GM12891 (cell line): ENCODE measurements at places on chromosomes 13 and 19.

DNA sequence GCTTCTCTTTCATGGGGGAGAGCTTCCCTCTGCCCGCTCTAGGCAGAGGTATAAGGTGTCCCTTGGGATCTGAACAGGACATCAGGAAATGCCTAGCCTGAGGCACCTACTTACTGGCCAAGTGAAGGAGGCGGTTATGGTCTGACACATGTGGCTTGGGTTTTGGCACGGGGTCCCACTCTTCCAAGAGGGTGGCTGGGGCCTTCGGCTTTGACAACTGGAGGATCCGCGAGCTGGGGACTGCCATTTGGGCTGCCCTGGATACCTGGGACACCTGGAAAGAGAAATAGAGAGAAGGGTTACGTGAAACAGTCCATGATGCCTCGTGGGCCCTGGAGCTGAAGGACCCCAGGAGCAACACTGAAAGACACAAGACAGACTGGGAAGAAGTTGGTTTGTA is 22.4 kb upstream of the MIER2 start:
- DNase-seq, result no peak

GRCh38 chr13:114226088-114226487 is 8.6 kb upstream of the CDC16 start:
- no peak for DNase-seq

DNA sequence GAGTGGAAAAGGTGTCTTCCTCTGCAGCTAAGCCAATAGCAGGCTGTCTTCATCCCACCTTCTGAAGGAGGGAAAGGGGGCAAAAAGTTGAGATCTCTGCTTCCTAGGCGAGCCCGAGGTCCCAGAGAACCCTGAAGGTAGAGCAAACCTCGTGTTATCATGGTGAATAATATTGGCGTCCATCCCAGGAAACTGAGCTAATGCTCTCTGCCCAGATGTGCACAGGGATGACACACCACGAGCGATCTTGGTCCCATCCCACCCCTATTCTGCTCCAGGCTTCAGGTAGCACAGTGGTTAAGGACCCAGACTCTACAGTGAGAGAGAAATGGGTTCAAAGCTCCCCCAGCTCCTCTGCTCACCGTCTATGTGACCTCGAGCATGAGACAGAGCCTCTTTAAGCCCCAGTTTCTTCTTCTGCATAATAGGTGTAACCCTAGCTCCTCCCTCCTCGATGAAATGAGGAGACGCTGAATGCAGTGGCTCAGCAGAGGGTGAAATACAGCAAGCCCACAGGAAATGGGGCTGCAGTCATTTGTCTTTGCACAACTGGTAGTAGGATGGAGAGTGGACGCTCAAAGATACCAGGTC is 9.9 kb upstream of the CEACAM20 start:
- DNase-seq, result no peak

DNA sequence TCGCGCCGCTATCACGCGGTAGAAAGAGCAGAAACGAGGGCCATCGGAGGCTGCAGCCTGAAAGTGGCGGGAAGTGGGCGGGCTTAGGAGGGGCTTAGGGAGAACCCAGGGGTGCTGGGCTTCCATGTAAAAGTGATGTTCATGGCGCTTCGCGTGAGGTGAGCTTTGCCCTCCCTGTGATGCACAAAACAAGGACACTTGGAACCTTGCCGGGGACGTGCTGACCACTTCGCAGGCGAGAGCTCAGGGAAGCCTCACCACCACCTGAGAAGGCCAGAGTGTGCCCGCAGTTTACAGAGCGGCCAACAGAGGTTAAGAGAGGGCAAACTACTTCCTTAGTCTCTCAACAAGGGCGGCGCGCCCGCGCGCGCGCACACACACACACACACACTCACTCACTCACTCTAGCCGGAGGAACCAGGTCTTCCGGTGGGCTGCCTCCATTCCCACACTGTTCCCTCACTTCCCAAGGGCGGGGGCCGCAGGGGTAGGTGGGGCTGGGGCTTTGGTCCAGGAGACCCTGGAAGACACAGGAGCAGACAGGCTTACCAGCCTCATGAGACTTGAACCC is 651 bp downstream of the GAPDHS start:
- peak; percentile 56 for DNase-seq

DNA sequence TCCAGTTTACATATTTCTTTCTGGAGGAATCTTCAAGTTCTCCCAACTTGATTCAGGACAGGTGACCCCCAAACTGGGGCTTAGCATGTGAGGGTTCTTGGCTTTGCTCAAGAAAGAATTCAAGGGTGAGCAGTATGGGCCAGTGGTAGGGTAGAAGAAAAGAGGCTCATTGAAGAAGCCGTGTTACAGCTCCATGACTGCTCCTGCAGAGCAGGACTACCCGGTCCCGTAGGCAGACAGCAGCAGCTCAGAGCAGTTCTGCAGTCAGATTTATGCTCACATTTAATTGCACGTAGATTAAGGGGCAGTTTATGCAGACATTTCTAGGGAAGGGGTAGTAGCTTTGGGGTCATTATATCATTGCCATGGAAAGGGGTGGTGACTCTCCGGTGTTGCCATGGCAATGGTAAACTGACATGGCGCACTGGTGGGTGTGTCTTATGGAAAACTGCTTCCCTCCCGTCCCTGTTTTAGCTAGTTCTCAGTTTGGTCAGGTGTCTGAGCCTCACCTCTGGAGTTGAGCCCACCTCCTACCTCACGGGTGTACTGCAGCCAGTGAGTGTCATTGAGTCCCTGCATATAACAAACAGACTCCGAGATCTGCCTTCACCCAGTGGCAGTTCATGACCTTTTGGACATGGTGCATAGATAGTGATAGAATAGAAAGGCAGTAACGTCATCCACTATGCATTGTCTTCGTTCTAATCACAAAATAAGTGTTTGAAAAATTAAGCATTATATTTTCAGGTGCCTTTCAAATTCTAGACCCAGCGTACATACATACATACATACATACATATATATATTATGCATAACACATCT is 16.0 kb upstream of the ZNF792 start:
- no peak for DNase-seq

DNA sequence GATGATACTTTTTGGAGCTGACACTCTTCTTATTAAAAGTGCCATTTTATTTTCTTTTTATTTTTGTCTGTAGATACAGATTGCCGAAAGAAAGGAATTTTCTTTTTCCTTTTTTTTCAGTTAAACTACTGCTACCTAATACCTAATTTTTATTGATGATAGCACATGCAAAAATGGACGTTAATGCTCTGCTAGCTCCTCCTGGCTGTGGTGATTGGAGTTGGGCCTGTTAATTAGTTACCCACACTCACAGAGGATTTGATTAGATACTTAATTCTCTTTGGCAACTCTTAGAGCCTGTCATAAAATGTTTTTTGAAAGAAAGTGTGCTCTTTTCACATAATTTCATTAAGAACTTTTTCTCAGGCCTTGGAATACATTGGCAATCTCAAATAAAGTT is 366.8 kb downstream of the DCT start:
- DNase-seq, result no peak

DNA sequence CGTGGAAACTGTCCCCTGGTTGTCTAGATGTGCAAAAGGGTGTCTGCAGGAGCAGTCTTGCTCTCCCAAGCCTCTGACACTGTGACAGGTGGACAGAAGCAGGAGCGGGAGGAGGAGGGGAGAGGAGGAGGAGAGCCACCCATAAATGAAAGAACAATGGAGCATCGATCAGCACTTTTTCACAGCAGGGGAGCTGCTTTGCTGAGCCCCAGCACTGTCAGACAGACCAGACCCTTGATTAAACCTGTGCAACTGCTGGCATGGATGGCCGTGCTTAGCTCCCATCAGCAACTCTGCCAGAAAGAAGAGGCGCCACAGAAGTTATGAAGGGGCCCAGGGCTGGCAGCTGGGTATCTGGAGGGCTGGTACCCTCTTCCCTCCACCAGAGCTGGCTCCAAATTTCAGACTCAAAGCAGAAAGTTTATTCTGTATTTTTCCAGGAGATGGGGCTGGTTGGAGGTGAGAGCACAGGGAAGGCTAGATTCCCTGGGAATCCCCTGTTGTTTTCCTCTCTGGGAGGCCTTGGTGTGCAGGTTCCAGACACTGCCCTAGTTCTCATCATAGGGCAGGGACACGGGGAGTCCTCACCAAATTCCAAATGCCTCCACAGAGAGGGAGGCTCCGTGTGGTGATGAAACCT is 1192.2 kb downstream of the UQCRFS1 start:
- no peak for DNase-seq

GRCh38 chr13:24630851-24631620 is 49.2 kb upstream of the ATP12A start:
- no peak for DNase-seq
